ENCODE measurements at places on chromosomes 5 and 9.
A peak's percentile ranks its signal among the peaks of the same experiment; 100 is the strongest.

DNA sequence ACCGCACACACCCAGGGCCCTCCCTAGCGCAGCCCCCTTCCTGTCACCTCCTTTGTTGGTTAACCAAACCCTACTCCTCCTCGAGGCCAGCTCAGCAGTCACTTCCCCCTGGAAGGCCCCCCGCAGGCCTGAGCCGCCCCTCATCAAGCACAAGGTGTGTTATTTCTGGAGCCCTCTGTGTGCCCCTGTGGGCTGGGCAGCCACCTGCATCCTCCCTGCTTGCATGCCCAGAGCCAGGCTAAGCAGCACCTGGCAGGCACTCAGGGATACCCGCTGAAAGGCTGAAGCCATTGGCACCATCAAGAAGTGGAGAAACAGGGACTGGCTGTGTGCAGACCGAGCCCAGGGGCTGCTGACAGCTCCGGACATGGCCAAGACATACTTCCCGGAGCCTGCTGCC lies 121.8 kb downstream of the ZNF354C start:
- DNase-seq = no peak

- DNase-seq = no peak
These were observed 23.4 kb upstream of the ARAP3 start for GRCh38 chr5:141705469-141705868.

DNA sequence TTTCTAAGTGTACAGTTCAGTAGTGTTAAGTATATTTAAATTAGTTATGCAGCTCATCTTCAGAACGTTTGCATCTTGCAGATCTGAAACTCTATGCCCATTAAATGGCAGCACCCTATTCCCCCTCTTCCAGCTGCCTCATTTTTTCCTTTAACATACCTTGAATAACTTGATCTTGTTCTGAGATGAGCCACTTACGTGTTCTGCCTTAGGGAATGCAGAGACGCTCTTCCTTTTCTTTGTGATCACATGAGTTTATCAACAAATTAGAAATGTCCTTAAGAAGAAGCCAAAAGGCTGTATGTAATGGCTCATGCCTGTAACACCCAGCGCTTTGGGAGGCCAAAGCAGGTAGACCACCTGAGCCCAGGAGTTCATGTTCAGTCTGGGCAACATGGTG lies 57.6 kb downstream of the SLC46A2 start:
- DNase-seq = no peak

DNA sequence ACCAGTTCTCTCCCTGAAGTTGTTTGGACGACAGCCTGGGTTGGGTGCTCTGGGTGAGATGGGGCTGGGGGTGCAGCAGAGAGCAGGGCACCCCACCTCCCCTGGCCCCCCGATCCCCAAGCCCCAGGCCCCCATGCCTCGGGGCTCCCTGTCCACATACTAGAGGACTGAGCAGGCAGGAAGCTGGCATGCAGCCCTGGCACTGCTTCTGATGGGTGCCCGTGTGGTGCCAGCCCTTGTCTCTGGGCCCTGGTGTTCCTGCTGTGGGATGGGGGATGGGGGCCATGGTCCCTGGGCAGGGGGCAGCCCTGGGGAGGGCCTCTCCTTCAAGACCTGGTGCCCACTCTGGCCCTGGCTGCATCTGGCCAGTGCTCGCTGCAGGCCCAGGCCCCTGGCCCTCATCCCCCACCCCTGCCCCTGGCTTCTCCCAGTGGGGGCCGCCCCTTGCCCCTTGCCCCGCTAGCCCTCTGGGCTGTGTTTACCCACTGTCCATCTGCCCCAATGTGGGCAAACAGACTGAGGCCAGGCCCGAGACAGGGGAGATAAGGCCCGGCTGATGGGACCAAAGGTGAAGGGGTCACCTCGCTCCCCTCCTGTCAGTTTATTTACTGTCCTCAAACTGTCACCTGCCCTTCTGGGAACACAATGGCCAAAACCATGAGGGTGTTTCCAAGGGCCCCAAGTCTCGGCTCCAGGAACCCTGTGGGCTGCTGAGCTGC lies 67.3 kb upstream of the RXRA start:
- no peak for DNase-seq

DNA sequence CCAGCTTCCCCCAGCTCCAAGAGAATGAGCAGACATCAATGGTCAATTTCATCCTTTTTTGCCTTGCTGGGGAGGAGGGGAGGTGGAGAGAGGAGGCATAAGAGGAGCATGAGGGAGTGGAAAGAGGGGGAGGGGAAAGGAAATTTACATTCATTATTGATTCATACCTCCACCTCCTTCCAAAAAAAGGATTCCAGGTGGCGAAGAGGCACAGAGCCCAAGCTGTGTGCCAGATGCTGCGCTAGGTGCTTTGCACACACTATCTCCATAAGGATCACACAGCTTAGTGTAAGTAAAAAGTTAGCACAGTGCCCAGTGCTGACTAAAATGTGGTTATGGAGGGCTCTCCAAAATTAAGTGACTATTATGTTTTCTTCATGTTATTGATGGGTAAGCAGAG lies 11.0 kb downstream of the ASTN2 start:
- DNase-seq = no peak

DNA sequence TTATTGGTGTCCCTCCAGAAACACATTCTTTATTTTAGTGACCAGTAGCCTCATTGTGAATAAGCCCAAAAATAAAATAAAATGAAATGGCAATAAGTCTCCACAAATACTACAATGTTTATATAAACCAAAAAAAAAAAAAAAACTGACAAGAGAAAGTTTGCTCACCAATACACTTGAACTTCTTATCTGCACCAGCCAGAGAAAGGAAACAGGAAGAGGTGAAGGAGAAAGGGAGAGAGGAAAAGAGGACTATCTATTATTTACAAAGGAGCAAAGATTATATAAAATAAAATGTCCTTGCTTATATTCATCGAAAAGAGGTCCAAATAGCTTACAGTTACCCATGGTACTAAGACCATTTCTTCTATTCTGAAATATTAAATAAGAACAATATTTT lies 176.4 kb upstream of the CCNG1 start:
- no peak for DNase-seq

- DNase-seq = no peak
These were observed 9.8 kb upstream of the CYLC2 start for GRCh38 chr9:102985162-102985895.

DNA sequence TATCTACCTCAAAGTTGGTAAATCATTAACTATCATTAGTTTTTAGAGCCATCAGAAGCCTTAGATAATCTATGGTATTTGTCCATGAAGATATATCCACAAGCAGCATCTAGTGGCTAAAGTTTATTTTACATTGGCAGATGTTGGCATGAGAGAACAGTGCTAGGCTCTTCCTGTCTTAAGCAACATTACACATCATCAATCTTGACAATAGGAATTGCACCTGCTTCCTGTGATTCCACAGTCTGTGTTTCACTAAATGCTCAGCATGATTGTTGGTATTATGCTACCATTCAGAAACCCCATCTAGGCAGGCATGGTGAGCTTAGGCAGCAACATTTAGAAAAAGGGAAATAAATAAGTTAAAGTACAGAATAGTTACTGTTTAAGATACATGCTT lies 246.6 kb downstream of the SLCO4C1 start:
- no peak for DNase-seq

DNA sequence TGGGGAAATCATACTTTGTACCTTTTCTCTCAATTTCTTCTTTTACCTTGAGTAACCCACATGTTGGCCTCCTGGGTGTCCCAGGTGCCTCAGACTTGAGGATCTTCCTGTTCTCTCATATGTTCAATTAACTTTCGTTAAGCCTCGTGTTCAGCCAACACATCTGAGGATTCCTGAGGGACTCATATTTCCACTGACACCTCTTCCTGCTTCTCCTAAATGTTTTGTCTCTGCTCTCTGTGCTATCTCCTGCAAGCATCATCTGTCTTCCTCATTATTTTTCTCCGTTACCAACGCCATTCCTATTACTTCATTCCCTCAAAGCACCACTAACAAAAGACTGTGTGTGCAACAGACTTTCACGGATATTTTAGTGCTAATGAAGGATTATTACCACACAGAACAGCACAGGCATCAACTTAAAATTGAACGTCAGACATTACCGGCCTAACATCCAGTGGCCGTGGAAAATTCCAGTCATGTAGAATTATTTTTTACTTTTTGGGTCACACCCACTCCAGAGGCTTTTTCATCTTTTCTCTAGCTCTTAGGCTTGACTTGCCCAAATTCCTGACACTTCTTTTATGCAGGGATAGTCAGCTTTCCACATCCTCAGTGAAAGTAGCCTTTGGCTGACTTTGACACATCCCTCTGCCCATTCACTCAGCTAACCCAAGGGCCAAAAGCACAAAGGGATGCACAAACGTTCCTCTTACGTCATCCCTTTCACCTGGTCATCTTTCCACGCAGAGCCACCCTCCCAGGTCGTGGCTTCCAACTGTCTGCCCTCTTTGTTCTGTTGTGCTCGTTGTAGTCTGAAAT lies 46.0 kb upstream of the OSMR start:
- no peak for DNase-seq

GRCh38 chr5:175922192-175922885 lies 45.8 kb downstream of the THOC3 start:
- peak; percentile 13 for DNase-seq

- no peak for DNase-seq
These were observed 3.9 kb downstream of the C9orf72 start for GRCh38 chr9:27569406-27569805.

- DNase-seq = no peak
These were observed 395.6 kb upstream of the TLE4 start for GRCh38 chr9:79176014-79176697.

GRCh38 chr9:14281136-14281795 lies 32.7 kb downstream of the NFIB start:
- no peak for DNase-seq

DNA sequence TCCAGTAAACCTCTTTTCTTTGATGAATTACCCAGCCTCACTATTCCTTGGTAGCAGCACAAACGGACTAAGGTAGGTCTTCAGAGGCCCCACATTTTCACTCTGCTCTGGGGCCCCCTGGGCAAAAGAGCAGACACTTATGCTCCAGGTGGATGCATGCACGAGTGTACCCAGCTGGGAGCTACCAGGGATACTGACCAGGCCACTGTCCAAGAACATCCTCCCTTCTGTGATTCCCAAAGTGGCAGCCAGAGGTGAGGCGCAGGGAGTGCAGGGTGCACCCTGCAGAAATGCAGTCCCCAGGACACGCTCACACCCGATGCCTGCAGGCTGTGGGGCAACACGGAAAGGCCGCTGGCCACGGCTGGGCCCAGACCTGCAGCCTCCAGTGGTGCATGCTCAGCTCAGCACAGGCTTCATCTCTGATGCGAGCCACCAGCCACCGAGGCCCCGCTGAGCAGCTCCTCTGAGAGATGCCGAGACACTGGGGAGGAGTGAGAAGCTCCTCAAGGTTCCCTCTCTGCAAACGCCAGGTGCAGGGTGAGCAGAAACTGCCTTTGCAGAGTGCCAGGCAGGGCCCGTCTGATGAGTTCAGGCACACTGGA lies 48.1 kb upstream of the OLFM1 start:
- no peak for DNase-seq

- no peak for DNase-seq
These were observed 10.7 kb upstream of the STK32A start for GRCh38 chr5:147223948-147224791.

- DNase-seq = no peak
These were observed 27.2 kb downstream of the WNK2 start for GRCh38 chr9:93210974-93211653.

- DNase-seq = no peak
These were observed 240.2 kb upstream of the SEMA6A start for GRCh38 chr5:116814626-116815385.

GRCh38 chr5:112373885-112374284 lies 45.2 kb downstream of the EPB41L4A start:
- no peak for DNase-seq

DNA sequence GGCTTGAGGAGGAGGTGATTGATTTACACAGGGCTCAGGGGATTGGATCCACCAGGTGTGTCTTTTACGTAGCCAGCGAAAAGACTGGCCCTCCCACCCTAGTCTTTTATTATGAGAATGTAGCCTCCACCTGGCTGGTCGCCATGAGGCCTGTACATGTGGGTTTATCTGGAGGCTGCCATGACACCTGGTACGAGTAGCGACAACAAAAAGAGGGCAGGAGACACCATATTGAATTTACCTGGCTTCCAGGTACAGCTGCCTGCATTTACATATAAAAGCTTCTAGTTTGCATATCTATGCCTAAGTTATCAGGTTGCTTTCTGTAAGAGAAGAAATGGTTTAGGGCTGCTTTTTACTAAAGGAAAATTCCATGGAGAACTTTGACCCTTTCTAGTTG lies 1173.7 kb upstream of the SEMA6A start:
- no peak for DNase-seq

DNA sequence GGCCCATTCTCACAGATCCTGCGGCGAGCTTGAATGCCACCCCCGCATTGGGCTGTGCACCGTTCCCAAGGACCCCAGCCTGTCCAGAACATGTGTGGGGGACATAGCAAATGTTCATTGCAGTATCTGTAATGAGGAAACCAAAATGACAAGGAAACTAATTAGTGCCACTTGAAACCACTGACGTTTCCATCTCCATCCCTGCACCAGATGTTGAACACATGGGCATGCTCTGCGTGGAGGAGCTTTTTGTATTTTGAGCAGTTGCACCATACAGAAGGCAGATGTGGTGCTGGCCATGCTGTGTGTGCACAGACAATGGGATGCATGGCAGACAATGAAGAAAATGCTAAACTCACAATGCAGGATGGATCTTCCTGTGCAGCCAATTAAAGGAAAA lies 437.7 kb downstream of the SEMA5A start:
- DNase-seq = no peak

- no peak for DNase-seq
These were observed 40.7 kb upstream of the TRPM3 start for GRCh38 chr9:71162126-71162525.

DNA sequence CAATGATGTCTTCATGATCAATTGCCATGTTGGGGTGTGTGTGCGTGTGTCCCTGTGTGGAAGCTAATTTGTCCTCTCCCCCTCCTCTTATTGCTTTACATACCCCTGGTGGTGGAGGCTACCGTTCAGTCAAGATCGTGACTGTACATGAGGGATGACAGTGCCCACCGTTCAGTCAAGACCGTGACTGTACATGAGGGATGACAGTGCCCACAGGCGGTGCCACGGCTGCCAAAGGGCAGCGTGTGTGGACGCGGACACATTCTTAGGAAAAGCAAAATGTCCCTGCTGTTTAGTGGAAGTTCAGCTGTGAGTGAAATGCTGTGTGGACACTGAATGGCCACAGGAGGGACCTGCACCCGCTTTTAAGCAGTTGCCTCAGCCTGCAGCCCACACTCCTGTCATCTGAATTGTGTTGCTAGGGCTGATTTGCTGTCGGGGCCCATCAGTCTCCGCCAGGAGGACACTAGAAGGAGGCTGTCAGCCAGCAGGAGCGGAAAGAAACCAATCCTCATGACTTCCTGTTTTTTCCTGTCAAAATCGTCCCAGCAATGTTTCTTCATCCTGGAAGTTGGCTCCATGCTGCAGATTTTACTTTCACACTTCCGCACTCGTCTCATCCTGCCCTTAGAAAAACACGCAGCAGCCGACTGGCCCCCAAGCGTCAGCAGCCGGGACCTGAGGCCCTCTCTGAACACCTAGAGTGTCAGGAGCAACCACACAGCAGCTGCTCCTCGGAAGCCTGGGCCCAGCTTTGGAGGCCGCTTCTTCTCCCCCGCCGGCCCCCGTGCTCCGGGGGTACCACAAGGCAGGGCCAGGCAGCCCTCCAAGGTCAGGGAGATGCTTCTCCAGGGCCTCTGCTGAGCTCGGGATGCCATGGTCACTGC lies 9.1 kb downstream of the OR2V1 start:
- DNase-seq = no peak

GRCh38 chr9:130220352-130220751 lies 45.2 kb upstream of the HMCN2 start:
- DNase-seq = no peak

GRCh38 chr5:28779161-28779754 lies 1740.9 kb upstream of the CDH9 start:
- DNase-seq = no peak

GRCh38 chr5:112915831-112916230 lies 6.2 kb downstream of the REEP5 start:
- no peak for DNase-seq
